ENCODE measurements at places on chromosomes 12 and 14.
A peak's percentile ranks its signal among the peaks of the same experiment; 100 is the strongest.

- no peak for DNase-seq
These were observed 40.6 kb downstream of the SUPT16H start for GRCh38 chr14:21343035-21343794.

DNA sequence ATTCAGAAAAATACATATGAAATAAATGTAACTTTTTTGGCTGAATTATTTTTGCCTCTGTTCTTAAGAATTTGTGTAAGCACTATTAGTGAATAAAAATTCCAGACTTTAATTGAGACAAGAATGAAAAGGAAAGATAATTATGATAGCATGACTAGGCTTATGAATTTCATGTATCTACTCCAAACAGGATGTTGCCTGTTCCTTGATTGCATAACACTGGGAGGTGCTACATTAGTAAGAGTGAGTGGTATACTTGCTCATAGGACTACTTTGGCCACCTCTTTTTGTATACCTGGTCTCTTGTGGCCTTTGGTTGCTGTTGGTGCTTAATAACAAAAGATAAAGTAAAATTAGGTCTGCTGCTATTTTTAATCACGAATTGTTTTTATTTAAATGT lies 112.8 kb downstream of the NAV3 start:
- no peak for DNase-seq

DNA sequence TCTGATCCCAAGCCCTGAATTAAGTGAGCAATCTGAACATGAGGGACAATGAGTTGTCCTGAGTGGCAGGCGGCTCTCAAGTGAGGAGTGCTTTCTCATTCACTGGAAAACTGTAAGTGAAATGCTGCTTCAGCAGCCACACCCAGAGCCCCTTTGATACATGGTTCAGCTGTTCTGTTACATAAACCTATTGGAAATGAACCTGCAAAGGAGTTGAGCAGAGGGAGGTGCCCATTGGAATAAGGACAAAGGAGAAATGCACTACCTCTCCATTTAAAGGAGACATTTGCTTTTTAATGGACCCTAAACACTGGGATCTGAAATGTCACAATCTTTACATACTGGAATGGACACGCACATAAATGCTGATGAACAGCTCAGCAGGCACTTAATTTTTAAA lies 169.9 kb downstream of the CACNA1C start:
- DNase-seq: no peak

- no peak for DNase-seq
These were observed 57.2 kb upstream of the ZDHHC17 start for GRCh38 chr12:76706761-76707160.

- peak; percentile 44 for DNase-seq
These were observed 57.9 kb upstream of the PNMA1 start for GRCh38 chr14:73771848-73772638.
